ENCODE measurements at places on chromosomes 16 and 17. TPM values are rescaled to one million over a fixed set of nuclear protein-coding genes. Genes with fewer than 3 reads are reported as not detected.

TBC1D3E gene
- total RNA-seq = not detected

TIGD7 gene
- total RNA-seq = 5.2 TPM

CSH2 gene
- total RNA-seq = not detected

GRCh38 chr16:67930678-67931211, 917 bp downstream of the CTRL start:
- peaks cover 19% of the 10 kb centered on the region for H3K4me1 ChIP-seq
- H3K4me3 ChIP-seq = peak overlapping the region; percentile 76
- peaks cover 2% of the 10 kb centered on the region for H3K36me3 ChIP-seq
- no peak overlapping the region for H3K27ac ChIP-seq
- DNase-seq = no peak

DNA sequence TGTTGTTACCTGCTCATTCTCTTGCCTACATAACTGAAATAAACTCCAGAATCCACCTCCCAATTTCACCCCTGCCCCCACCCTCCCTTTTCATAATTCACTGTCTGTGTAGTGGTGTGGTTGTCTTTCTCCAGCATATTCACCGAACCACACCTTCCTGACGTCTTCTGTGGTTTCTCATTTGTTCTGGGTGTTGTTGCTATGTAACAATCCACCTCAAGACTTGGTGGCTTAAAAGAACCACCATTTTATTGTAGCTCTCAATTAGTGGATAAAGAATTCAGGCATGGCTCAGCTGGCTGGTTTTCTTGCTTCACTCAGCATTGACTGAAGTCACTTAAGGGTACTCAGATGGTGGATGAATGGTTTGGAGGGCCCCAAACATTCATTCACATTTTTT, 229.8 kb downstream of the MAF start:
- H3K4me3 ChIP-seq = no peak overlapping the region
- peaks cover 5% of the 10 kb centered on the region for H3K27me3 ChIP-seq
- DNase-seq = no peak
- H3K4me1 ChIP-seq = no peaks in the 10 kb centered on the region

DNA sequence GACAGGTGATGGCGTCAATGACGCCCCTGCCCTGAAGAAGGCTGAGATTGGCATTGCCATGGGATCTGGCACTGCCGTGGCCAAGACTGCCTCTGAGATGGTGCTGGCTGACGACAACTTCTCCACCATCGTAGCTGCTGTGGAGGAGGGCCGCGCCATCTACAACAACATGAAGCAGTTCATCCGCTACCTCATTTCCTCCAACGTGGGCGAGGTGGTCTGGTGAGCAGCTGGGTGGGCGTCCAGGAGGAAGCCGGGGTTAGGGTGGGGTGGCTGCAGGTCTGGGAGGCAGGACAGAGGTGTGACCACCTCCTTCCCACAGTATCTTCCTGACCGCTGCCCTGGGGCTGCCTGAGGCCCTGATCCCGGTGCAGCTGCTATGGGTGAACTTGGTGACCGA, 23.2 kb downstream of the RABEP2 start:
- no peaks in the 10 kb centered on the region for H3K27me3 ChIP-seq
- no peak overlapping the region for H3K4me3 ChIP-seq
- no peak overlapping the region for H3K27ac ChIP-seq
- DNase-seq = no peak

GRCh38 chr16:12059216-12059769, 82.8 kb downstream of the SNX29 start:
- DNase-seq = no peak
- no peak overlapping the region for H3K27ac ChIP-seq

- H3K4me1 ChIP-seq = peaks cover 10% of the 10 kb centered on the region
- no peaks in the 10 kb centered on the region for H3K36me3 ChIP-seq
- no peaks in the 10 kb centered on the region for H3K27me3 ChIP-seq
- no peak overlapping the region for H3K27ac ChIP-seq
- DNase-seq = no peak
- H3K4me3 ChIP-seq = no peak overlapping the region
These were observed 13.6 kb downstream of the PLCD3 start for GRCh38 chr17:45118691-45119090.
